Muscle of arm (tissue), 14 donors: ENCODE measurements at places on chromosomes 7 and 10.
A peak's percentile ranks its signal among the peaks of the same experiment; 100 is the strongest.

DNA sequence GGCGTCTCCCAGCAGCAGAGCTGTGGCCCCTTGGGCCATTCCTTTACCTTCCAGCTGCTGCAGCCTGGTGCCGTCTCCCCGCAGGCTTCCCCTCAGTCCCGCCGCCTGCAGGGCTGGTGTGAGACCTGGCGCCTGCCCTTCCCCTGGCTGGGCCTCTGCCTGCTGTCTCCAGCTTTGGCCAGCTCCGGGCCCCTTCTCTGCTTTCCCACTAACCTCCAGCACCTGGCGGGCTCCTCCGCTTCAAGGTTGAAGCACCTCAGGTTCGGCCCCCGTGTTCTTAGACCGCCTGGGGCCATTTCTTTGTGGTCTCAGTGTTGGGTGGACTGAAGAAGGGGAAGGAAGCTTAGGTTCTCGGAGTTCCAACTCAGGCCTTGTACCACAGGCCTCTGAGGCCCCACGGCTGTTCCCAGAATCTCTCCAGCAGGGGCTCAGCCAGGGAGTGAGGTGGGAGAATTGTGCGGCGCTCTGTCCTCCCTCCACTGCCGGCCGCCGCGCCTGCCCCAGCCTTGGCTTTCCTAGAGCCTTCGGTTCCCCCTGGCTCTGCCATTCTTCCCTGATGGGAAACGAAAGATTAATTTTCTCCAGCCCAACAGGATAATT, 30.3 kb downstream of the GBX1 start:
- no peak for DNase-seq

DNA sequence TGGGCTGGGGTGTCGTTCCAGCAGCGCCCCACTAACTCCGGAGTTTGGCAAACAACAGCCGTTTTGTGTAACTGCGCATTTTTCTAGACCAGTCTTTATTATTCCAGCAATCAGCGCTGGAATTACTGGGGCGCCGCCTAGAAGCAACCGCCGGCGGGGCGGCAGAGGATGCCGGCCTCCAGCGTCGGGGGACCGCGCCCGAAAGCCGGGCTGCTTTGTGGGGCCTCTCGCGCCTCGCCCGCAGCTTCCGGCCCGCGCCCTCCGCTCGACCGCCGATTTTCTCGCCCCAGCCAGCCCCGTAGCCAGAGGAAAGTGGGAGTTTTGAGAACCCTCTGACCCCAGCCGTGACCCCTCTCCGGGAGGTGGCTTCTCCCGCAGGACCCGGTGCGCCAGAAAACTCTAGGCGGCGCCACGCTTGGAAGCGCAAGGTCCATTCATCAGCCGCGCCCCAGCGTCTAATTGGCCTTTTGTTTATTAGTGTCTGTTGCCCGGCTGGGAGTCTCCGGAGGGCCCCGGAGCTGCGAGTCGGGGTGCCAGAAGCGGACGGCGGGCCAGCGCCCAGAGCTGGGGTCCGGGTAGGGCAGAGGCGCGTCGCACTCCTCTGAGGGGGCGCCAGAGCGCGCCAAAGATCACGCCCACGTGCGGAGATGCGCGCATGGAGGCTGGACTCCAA, 10.7 kb downstream of the EMX2 start:
- no peak for DNase-seq

DNA sequence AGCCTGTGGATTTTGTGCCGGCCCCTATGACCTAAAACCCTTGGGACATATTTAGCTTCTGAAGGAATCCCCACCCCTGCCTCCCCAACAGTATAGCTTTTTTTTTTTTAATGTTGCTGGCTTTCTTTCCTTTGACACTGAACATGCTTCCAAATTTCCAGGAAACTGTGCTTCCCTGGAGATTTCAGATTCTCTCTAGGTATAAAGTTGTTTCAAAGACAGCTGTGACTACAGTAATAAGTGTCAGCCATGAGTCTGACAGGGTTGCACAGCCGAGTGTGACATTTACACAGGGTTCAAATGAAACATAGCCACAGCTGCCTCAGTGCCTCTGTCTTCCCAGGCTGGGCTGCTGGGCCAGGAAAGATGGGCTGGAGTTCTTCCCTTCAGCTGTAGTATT, 466.6 kb upstream of the COBL start:
- no peak for DNase-seq

- DNase-seq = no peak
Observed at GRCh38 chr10:132709471-132709951, 76.4 kb downstream of the NKX6-2 start.

DNA sequence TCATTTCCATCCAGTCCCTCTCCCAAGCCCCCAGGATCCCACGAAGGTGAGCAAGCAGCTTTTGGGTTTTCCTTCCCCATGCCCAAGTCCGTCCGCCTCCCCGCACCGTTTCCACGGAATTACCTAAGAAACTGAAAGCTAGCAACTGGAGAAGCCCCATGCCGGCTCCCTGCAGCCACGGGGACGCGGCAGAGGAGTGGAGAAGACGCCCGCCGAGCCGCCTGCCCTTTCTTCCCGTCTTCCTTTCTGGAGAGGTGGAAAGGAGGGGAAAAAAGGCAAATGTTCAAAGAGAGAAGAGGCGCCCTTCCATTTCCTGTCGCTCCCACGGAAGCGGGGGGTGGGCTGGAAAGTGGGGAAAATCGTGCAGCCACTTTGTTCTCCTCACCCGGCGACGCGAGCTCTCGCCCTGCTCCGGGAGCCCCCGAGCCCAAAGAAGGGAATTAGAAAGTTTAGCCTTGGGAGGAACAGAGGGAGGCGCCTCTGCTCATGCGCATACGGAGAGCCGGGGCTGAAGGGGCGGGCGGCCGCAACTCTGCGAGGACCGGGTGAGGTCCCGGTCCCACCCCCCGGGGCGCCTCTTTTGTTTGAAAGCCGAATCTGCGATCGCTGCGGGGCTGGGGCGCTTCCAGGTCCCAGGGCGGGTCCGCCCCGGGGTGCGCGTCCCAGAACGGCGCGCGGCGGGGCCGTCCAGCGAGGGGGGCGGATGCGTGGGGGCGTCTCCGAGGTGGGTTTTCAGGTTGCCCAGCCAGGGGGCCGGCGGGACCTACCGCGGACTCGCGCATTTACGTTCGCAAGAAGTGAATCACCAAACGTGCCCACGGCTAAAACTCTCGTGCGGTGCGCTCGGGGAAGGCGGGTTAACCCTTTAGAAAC, at the start of gene LAMB1:
TSS of gene LAMB1 (minus strand) at position 436 of the 873 bp plus-strand sequence. CDS start at position 160, 276 bp downstream.
- DNase-seq = peak; percentile 80

- no peak for DNase-seq
Observed at GRCh38 chr7:68729371-68729770, 868.9 kb upstream of the AUTS2 start.

- no peak for DNase-seq
Observed at GRCh38 chr7:69857014-69857413, 258.7 kb downstream of the AUTS2 start.

DNA sequence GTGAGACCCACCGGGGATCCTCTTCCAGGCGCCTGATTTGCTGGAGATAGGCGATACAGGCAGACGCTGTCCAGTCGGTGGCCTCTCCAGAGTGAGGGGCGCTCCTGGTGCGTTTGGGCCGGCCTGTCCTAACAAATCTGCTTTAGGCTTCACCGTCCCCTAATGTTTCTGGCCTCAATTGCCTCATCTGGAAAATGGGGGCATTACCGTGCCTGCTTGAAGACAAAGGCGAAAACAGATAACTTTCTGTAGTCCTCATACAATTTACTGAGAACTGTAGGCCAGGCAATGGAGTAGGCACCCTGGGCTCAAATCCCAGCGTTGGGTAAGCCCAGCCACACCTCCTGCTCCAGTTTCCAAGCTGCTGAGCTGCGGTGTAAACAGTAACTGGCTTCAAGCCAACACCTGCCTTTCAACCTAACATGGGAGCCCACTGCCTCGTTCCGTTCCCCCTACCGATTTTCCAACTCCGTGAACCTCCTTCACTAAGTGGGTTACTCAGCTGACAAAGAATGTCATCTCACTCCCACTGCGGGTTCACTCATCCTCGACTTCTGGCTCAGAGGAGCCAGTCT, 589 bp upstream of the ZFAND4 start:
- DNase-seq = no peak

DNA sequence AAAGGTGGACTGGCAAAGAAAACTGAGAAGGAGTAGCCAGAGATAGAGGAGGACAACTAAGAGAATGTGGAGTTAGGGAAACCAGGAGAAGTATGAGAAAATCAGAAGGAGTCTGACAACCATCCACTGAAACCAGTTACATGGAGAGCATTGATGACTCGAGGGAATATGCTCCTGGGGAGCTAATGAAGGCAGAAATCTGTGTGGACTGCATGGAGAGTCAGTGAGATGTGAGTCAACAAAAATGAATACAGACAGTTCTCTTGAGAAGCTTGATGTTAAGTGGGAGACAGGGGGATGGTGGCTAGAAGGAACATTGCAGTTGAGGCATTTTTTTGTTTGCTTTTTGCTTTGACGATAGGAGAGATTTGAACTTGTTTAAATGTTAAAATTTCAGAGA, 34.3 kb upstream of the ZNF32 start:
- DNase-seq = no peak

GRCh38 chr10:32123021-32123420, 66.8 kb upstream of the KIF5B start:
- no peak for DNase-seq

GRCh38 chr7:94741179-94741578, 85.2 kb upstream of the SGCE start:
- no peak for DNase-seq

GRCh38 chr7:126103582-126103981, 1149.2 kb downstream of the GRM8 start:
- DNase-seq = no peak

- no peak for DNase-seq
Observed at GRCh38 chr10:72106154-72106849, 18.0 kb upstream of the SPOCK2 start.

- DNase-seq = no peak
Observed at GRCh38 chr7:140384894-140385545, 13.3 kb downstream of the SLC37A3 start.

- DNase-seq = no peak
Observed at GRCh38 chr7:34750209-34750608, 92.2 kb downstream of the NPSR1 start.

- DNase-seq = no peak
Observed at GRCh38 chr10:22158426-22158825, 59.4 kb downstream of the EBLN1 start.

GRCh38 chr10:60962946-60963345, 19.0 kb upstream of the RHOBTB1 start:
- DNase-seq = no peak

GRCh38 chr7:129950933-129951225, 1.9 kb downstream of the UBE2H start:
- peak; percentile 14 for DNase-seq

- DNase-seq = no peak
Observed at GRCh38 chr10:98664329-98665042, 217.8 kb upstream of the HPS1 start.

- no peak for DNase-seq
Observed at GRCh38 chr7:120108376-120108775, 164.6 kb upstream of the KCND2 start.

GRCh38 chr10:11921800-11922392, 98.7 kb downstream of the PROSER2 start:
- DNase-seq = no peak
